ENCODE measurements at places on chromosomes 1 and 21.

DNA sequence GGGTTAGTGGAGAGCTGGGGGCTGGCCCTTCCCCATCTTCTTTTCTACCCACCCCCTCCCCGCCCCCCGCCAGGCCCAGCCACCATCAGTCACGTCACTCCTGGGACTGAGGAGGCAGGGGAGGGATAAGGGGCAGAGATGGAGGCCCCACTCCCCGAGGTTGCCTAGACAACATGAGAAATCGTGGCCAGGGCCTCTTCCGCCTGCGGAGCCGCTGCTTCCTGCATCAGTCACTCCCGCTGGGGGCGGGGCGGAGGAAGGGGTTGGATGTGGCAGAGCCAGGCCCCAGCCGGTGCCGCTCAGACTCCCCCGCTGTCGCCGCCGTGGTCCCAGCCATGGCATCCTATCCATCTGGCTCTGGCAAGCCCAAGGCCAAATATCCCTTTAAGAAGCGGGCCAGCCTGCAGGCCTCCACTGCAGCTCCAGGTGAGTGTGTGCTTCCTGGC is 1.2 kb downstream of the AMPD2 start:
- peak; percentile 98 for DNase-seq

DNA sequence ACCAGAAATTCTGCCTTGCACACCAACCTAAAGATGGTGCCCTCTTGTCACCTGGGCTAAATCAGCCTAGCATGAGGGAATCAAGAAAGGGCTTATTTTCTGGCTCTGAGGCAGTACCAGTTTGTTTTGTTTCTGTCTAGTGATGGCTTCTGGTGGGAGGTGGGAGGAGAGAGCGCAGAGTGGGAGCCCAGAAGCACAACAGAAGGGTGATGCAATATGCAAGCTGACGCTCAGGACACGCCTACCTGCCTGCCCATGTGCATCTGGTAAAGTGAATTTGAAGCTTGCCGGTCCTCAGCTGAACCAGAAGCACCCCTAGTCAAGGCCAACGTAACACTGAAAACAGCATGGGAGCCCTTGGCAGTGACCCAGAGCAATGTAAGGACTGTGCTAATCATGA is 138.4 kb upstream of the TIAM1 start:
- DNase-seq: no peak

DNA sequence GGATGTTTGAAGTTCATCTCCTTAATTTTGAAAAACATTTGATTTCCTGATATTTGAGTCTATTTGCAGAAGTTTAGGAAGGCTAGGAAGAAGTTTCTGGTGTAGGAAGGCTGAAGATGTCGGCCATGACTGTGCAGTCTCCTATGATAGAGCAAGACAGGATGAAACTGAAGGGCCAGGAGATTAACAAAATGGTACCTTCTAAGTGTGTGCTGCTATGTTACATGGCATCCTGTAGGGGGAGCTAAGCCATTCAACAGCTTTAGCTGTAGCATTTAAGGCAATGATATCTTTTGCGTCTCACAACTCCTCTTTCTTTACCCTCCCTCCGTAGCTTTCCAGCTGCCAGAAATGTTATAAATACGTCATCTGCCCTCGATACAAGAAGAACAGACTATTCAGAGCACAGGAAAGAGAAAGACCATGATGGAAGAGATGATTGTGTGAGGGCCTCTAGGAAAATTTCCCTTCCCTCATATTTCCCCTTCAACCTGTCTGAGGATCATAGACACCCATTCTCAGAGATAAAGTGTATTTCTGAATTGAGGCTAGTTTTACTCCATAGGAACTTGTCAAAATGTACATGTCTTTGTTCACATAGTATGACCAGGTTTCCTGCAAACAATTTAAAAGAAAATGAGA is 61.1 kb downstream of the XCL1 start:
- DNase-seq: no peak

- no peak for DNase-seq
Measured at GRCh38 chr1:182056601-182057366, 4.7 kb downstream of the ZNF648 start.

DNA sequence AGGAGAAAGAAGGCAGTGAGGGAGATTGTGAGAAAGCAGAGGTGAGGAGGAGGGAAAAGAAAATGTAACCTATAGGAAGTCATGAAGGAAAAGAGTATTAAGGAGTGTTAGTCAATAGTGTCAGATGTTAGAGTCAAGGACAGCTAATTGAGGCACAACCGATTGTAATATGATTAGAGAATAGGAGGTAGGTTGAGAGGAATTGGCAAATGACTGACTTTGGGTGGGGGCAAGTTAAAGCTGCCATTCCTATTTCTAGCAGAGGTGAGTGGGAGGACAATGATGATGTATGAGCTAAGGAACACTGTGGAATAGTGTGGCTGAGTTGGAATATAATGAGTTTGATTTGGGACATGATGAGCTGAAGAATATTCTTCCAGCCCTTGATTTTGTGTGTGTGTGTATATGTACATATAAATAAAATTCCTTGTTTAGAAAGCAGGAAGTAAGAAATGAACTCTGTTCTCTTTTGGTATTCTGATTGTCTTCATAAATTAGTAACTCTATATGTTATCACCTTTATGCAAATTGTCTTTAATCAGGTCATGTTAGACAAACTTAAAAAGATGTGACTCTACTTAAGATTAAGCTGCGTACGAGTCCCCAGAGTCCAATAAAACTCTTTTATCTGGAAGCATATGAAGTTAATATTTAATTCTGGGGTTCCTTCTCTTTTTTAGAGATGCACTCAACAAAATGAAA is 98.4 kb downstream of the FNBP1L start:
- DNase-seq: no peak

DNA sequence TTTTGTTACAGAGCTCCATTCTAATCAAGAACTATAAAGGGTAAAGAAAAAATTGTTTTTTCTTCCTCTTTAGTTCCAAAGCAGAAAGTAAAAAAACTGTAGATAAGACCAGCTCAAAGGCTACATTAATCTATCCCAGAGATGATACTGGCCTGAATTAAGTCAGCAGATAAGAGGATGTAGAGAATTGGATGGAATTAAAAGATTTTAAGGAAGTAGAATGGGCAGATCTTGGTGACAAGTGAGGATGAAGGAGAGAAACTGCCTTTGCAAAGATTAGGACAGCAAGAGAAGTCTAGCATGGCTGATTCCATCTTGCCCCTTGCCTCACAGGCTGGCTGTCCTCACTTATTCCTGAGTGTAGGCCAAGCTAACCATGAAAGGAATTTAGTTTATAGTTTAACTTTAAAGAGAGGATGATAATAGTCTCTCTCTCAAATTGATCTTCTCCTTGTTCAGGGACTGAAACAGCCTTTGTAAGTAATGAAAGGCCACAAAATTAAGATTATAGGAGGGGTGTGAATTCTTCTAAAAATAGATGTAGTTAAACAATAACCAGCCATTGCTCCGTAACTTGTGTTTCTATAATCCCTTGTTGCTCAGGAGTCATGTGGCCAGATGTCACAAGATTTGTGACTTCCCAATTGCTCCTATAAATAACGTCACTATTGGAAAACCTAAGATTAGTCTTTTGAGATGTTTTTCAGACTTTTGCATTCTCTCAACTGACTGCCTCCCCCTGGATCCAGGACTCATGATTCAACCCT is 265.0 kb upstream of the USP24 start:
- DNase-seq: no peak

- peak; percentile 37 for DNase-seq
Measured at GRCh38 chr1:235304549-235305451, 23.2 kb downstream of the ARID4B start.

GRCh38 chr21:38416791-38417190 is 81.5 kb downstream of the ERG start:
- DNase-seq: no peak

GRCh38 chr1:55117941-55118340 is 78.6 kb downstream of the PCSK9 start:
- DNase-seq: no peak

- DNase-seq: no peak
Measured at GRCh38 chr1:220149742-220150141, 55.8 kb downstream of the IARS2 start.

DNA sequence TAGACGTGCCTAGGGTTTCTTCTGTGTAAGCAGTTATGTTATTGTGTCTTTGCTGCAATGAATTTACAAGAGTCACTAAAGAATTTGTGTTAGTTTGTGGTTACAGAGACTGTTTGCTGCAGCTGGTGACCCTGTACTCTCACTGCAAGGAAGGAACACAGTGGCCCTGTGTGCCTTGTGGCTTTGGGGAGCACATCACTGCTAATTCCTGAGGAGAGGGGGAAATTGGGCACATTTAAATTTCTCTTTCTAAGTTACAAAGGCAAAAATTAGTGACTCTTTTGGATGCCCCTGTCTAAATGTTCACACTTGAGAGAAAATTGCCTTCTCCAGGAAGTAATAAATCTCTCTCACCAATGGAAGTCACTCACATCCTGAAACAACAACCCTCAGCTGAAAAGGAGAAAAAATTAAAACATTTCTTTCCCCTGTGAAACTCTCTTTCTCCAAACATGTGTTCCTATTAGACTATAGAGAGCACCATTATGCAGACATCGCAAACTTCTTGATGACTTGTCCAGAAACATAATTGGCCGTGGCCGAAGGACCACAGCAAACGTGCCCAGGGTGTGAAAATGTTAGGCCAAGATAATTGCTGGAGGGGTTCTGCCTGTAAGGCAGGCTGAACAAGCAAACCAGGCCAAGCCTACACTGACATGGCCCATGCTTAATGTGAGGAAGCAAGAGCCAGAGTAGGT is 32.3 kb upstream of the SPAG17 start:
- DNase-seq: no peak

GRCh38 chr1:223716302-223716862 is 4.0 kb downstream of the CAPN2 start:
- peak; percentile 53 for DNase-seq

GRCh38 chr1:82399093-82399492 is 598.4 kb downstream of the ADGRL2 start:
- DNase-seq: no peak

GRCh38 chr1:177080564-177080963 is 83.9 kb downstream of the ASTN1 start:
- no peak for DNase-seq

GRCh38 chr21:25362375-25363267 is 244.7 kb downstream of the MRPL39 start:
- no peak for DNase-seq

DNA sequence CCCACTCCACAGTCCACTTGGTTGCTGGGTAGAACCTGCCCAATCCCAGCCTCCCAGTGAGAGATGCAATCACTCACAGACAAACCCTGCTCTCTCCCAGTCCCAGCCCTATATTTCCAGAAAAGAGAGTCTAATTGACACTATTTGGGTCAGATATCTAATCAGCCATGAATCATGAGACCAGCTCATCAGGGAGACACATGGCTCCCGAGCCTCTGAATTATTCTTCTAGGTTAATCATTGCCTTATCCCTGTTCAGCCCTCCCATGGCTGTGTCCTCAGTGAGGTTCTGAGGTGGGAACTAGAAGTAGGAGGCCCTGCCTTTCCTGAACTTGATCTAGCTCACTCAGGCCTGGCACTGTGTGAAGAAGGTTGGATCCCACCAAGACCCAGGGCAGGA is 49.9 kb upstream of the ZC3H12A start:
- DNase-seq: no peak

- no peak for DNase-seq
Measured at GRCh38 chr1:25568090-25568833, 24.9 kb downstream of the LDLRAP1 start.

Data from effector memory CD8-positive, alpha-beta T cell (primary cell).